ENCODE measurements at places on chromosomes 4 and X.

- DNase-seq: no peak
Observed at GRCh38 chr4:128653527-128654444, 155.7 kb upstream of the JADE1 start.

GRCh38 chr4:189385098-189385497, 555.6 kb upstream of the FRG1 start:
- DNase-seq: no peak

DNA sequence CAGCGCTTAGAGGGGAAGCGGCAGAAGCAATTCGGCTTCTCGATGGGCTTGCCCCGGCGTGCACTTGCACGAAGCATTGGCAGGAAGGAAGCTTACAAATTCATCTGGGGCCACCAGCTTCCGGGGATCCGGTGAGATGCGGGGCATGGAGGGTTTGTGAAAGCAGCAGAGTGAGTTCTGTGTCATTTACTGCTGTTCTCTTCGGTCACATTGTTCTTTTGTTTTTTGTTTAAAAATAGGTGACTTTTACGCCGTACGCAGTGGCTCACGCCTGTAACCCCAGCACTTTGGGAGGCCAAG, 47.0 kb downstream of the ASMT start:
- DNase-seq: no peak

GRCh38 chr4:85779165-85779564, 304.2 kb downstream of the ARHGAP24 start:
- DNase-seq: no peak

GRCh38 chr4:1379351-1379781, 26.9 kb downstream of the NKX1-1 start:
- no peak for DNase-seq

DNA sequence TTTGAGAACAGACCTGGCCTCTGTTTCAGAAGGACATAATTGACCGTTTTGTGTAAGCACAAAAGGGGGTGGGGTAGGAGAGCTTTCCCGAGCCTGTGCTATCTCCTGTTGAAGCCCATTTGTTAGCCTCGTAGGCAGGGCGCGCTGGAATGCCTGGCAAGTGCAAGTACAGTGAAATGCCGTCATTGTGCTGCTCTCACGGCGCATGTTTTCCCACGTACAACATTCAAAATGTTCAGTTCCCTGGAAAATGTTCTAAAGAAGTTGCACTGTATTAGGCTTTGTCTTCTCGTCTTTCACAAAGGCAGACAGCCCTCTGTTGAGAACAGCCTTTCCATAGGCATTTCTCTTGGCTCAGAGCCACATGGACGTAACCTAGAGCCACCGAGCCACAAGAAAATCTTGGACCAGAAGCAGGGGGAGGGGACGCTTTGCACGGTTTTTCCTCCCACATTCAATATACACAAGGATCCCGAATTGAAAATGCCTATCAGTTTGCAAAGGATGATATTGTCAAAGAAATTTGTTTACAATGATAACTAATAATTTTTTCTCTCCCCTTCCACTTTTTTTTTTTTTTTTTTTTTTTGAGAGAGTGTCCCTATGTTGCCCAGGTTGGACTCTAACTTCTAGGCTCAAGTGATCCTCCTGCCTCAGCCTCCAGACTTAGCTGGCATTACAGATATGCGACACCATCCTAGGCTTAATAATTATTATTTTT, 54.6 kb upstream of the RAPGEF2 start:
- no peak for DNase-seq

GRCh38 chr4:10131202-10131601, 14.6 kb upstream of the WDR1 start:
- DNase-seq: no peak

- DNase-seq: no peak
Observed at GRCh38 chrX:122582280-122582974, 601.7 kb upstream of the GRIA3 start.

- DNase-seq: no peak
Observed at GRCh38 chr4:43339435-43339834, 446.9 kb downstream of the GRXCR1 start.

DNA sequence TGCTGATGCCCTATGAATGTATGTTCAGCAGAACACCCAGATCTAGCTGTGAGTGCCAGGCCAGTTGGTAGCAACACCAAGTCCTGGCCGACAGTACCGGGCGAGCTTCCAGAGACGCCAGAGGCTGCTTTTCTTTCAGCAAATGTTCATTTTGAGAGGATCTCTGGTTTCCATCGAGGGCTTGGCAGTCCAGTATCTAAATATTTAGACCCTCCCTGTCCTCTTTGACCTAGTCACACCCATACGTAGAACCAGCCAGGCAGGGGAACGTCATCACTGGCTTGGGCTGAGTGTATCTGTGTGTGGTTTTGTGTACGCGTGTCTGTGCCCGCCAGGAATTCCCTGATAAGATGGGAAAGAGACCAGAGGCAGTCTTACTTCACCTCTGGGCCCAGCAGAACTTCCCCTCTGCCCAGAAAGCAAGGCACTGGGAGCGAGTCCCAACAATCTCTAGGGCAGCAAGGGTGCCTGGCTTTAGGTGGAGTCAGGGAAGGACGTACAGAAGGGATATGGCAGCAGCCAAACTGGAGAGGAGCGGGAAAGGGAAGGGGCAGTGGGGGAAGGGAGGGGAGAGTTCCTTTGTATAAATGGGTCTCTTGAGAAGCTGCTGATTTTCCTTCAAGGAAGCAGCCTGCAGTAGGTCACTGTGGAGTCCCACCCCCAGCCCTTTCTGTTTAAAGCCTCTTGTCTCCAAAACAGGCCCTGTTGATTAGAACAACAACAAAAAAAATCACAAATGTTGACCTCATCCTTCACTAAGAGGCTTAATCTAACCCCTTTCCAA, 15.0 kb upstream of the ELF4 start:
- DNase-seq: no peak

- DNase-seq: no peak
Observed at GRCh38 chr4:30056016-30056766, 664.0 kb upstream of the PCDH7 start.

DNA sequence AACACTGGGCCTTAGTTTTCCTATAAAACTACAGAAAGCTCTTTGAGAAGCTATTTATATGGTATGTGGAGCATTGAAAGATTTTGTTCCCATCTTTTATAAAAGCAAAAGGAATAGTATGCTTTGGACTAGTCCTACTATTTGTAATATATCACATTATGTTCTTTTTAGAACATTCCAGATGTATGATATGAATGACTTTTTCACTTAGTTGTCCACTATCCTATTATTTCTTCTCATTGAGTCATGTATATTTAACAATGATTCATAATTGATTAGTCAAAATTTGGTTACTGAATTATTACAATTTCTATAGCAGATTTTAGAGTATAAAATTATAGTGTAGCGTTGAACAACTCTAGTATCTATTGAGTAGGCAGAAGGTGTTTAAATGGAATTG, 34.2 kb downstream of the RASSF6 start:
- DNase-seq: no peak

DNA sequence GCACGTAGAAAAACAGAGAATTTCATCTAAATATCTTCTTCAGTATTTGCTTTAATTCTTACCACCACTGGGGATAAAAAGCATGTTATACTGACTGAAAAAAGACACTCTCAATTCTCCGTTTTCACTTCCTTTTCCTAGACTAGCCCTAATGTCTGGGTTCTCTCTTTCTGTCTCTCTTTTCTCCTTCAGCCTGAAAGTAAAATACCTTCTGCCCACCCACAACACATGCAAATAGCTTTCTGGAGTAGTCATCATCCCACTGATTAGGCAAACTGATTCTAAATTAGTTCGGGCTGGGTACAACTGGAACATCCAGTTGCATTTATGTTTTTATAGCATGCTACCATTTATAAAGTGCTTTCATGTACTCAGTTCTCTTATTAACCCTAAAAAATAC, 142.4 kb upstream of the ANKRD50 start:
- no peak for DNase-seq

DNA sequence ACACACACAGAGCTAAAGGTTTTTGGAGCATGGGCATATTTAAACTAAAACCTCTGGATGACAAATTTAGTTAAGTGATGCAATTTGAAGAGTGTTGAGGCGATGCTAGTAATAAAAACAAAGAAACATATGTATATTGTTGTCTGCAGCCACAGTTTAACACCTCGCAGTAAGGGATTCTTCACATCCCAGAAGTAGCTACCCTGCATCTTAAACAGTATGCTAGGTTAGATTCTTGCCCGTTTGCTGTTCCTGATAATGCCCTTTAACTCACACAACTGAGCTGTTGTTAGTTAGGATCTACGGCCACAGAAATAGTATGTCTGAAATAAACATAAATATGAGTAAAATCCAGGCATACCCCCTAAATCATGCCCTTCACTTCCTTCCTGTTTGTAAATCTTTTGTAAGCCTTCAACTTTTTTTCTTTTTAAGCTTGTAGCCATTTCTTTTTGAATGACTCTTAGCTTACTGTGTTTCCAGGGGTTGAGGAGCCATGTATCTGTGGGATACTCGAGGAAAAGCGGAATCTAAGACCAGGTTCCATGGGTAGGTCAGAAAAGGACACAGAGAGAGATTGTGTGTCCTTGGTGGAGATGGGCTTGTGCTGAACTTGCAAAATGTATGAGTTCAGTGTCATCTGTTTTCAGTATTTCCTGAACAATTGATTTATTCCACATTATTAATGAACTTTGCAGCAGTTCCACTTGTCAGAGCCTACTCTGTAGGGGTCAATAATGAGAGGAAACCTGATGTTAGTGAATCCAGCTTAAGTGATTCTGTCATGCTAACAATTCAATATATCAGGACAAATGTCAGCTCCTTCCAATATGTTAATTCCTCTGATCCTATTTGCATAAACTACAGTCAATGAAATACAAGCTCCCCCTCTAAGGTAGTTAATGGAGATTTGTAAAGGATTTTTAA, 349.6 kb downstream of the GPAT3 start:
- no peak for DNase-seq

GRCh38 chr4:185708348-185708747, 103.6 kb downstream of the SORBS2 start:
- DNase-seq: no peak

GRCh38 chrX:15158736-15159406, 111.0 kb downstream of the ASB9 start:
- DNase-seq: no peak

DNA sequence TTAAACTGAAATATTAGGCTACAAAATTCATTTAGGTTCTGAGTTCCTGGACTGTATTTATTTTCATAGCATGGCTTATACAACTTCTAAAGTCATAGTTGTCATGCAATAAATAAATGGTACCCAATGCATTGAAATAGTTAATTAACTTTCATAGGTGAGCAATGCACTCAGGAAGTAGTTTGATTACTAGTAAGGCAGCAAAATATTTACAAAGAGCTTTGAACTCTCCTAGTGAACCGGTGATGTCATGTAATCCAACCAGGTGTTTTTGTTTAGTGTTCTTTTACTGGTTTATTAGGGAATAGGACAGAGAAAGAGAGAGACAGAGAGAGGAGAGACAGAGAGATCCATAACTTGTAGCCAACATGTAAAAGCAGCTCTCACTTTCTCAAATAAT, 228.6 kb upstream of the CTSO start:
- no peak for DNase-seq

GRCh38 chrX:120286733-120287512, 24.3 kb downstream of the TMEM255A start:
- no peak for DNase-seq

Measured in vagina (tissue), 2 donors.